Lung microvascular endothelial cell (primary cell): ENCODE measurements at places on chromosomes 2 and 18. TPM values are rescaled to one million over a fixed set of nuclear protein-coding genes. Genes with fewer than 3 reads are reported as not detected.

GRCh38 chr2:46169467-46169866 lies 127.7 kb upstream of the EPAS1 start:
- no peak for DNase-seq

- DNase-seq: no peak
These were observed 106.5 kb upstream of the MAP3K20 start for GRCh38 chr2:172969166-172969565.

DNA sequence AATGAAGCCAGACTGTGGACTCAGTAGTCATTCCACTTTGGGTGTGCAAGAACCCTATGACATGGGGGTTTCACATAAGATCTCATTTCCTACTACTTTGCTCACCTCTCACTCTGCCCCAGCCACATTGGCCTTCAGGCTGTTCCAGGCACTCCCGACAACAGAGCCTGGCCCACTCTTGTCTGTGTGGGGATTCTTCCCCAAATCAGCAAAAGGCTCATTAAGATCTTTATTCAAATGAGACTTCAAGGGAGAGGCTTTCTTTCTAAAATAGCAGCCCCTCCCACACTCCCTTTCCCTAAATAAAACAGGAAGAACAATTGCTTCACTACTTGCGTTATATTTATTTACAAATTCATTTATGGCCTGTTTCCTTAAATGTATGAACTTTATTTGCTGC lies 3.5 kb upstream of the CDC42EP3 start:
- no peak for DNase-seq

Gene IL36G
- not detected in 2 replicates for total RNA-seq
